ENCODE measurements at places on chromosomes 1 and 21.
A peak's percentile ranks its signal among the peaks of the same experiment; 100 is the strongest.

DNA sequence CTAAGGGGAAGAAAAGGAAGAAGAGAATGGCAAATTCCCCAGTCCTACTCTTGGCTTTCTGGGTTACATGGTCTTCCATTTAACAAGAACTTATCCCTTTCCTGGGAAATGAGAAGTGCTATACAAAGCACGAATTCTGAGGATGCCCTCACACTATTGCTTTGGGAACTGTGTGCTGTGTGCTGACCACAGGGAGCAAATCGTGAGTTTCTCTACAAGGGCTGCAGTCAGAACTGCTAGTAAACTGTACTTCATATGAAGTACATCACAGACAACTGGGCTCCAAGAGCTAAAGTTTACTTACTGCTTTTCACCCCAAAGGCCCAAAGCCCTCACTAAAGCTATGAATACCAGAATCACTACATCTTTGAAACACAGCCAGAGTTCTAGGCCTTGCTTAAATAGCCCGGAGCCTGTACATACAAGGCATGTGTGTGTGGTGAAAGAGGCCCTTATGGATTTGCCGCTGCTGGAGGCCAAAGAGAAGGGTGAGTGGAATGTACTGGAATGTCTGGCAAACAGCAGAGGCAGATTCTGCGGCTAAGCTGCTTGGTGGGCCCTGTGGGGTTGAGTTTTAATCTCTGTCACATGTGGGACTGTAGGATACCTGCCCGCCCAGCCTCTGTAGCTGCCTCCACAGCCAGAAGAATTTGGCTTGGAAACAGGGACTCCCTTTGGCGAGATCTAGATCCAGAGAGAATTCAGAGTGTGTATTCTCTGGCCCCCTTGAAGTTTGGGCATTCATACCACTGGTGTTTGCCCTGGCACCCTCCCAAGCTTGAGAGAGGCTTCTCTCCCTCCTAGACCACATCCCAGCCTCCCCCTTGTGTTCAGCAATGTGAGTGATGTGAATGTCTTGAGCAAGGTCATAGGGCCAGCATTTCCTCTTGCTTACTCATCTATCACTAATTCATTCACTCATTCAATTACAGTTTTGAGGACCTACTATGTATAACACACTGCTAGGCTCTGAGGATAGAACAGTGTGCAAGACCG, 21.9 kb upstream of the TRIM67 start:
- no peak for DNase-seq

DNA sequence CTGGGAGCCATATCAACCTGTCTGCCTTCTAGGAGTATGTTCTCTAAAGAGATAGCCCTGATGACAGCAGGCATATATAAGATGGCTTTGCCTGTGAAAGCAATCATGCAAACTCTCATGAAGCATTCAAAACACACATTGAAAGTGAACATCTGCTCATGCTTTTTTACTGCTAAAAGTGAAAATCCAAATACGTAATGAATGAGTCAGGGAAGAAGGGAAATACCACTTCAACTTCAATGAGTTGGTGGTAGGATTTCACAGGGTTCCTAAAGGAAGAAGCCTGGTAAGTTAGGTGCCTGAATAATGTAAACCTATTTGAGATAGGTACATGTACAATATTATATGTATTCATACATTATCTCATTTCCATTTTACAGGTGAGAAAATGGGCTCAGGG, 50.5 kb upstream of the SLFNL1 start:
- DNase-seq = no peak

DNA sequence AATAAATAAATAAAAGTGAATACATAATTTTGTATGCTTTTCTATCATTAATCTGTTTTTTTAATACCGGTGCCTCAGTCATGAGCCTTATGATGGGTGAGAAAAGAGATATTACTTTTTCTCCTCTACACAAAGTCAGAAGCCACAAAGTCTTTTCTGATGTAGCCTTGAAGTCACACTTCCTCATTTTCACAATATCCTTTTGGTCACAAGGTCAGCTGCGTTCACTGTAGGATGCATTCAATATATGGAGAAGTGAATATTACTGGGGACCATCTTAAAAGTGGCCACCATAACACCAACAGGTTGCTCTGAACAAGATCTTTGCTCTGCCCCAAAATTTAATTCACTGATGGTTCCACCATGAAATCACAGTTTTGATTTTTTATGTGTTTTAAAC, 83.3 kb upstream of the TNR start:
- no peak for DNase-seq

GRCh38 chr21:45073301-45074047, 906 bp upstream of the ADARB1 start:
- DNase-seq = no peak

- DNase-seq = no peak
Observed at GRCh38 chr1:46173361-46173856, 1.5 kb upstream of the TSPAN1 start.

DNA sequence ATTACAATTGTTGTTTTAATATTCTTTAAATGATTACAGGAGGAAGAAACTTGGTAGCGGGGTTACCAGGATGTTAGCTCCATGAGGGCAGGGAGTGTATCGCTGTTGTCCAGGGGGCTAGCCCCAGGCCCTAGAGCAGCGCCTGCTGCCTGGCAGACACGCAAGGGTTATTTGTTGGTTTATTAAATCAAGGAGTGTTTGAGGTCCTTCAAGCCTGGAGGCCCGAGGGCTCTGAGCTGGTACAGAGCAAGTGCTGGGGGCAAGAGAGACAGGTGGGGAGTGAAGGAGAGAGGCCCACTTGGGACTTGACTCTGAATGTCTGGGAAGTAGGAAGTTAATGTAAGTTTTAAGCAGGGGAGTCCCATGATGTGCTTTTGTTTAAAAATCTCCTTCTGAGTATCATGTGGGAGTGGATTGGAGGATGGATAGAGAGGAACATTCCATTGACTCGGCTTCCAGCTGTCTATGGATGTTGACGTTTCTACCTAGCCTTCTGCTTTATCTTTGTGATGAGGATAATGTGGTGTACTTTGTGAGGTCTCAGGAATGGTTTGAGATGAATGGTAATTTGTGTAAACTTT, 8.7 kb downstream of the ITSN1 start:
- no peak for DNase-seq

DNA sequence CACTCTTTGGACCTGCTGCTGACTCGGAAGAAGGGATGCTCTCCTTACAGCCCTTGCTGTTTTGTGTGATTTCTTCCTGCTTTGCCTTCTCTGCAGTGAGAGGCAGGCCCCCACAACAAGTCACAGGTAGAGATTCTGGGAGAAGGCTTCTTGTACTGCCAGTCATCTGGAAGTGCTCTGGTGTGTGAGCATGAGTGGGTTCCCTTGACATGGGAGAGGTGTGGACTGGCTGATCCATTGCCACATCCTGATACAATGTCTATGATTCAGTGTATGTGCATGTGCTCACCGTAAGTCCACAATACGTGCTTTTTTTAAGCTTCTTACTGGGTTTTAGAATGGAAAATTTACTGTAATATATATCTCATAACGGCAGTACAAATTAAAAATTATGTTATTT, 46.0 kb upstream of the PLA2G4A start:
- no peak for DNase-seq

DNA sequence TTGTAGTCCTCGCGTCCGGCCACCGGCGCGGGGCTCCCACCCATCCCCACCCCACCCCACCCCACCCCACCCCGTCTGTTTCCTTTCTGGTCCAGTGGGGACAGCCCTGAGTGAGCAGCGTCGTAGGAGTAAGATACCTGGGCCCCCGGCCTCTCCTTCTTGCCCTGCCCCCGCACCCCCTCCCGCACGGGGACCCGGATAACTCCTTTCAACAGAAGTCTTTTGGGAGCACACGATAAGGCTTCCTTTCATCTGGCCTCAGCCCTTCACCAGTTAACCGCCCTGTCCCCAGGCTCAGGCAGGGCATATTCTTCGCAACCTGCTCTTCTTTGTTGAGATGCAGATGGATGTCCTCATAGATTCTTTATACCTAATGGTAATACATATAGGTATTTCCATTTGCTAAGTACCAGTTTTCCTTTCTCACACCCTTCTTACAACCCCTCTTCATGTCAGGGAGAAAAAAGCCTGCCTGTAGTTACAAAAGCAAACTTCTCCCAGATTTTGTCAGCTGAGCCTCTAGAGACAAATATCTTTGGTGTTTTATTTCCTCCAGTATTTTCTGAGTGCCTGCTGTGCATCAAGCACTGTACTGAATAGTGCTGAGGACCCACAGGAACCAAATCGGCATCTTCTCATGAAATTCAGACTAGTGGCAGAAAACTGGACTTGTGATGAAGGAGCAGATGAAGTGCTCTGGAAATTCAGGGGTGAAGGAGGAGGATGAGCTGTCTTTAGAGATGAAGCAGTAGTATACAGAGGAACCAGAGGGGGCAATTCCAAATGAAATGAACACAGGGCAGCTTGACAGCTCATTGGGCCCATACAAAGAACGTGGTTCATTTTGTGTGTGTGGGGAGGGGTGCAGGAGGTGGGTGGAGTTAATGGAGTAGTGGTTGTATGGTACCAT, 33.6 kb downstream of the SLC2A1 start:
- DNase-seq = no peak

DNA sequence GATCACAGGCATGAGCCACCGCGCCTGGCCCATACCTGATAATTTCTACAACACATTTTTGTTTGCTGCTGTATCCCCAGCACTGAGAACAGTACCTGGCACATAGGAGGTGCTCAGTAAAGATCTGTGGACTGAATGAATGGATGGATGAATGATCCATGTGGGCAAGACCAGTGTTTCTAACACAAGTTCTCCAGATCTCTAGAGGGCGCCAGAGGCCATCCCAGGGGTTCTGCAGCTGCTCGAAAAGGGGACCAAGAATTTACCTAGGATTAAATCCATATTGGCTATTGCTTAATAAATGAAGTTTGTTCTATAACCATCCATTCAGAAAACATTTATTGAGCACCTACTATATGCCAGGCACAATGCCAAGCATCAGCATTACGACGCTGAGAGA, 167.7 kb downstream of the ACTL8 start:
- no peak for DNase-seq

GRCh38 chr1:210437111-210437510, 108.4 kb downstream of the HHAT start:
- no peak for DNase-seq

GRCh38 chr1:155454096-155454495, 108.5 kb downstream of the ASH1L start:
- DNase-seq = no peak

DNA sequence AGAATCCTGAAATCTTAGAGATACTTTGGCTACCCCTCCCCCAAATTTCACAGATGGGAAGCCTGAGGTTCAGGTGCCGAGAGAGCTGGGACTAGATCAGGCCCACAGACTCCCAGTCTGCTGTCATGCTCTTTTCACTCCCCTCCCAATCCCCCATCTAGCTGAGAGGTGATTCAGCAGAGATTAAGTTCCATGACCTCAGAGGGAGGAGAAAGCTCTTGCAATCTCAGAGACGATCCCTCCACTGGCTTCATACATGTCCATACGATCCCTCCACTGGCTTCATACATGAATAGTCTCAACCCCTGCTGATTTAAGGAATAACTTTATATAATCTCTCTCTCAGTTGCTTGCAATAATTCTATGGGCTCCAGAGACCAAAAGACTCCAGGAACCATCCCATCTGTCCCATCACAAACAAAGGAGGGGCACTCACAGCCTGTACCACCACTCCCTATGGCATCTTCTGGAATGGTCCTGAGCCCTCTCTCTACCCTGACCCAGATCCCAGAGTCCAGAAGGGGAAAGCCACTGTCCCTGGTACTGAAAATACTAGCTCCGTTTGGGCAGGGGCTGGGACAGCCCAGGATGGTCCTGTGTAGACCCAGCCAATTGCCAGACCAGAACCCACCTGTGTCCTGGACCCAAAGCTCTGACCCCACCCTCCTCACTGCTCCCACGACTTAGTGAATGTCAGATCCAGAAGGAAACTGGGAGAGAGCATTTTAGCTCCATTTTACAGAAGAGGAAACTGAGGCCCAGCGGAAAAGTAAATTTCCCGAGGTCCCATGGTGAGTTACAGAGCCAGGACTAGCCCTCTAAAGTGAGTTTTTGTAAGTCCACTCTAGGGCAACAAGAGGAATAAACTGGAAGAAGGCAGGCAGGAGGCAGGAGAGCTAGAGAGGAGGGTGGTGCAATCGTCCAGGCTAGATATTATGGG, 27.1 kb downstream of the RIMS3 start:
- no peak for DNase-seq

GRCh38 chr1:223824712-223825111, 21.0 kb downstream of the TP53BP2 start:
- no peak for DNase-seq

- DNase-seq = no peak
Observed at GRCh38 chr1:186093437-186093836, 281.6 kb downstream of the TPR start.

DNA sequence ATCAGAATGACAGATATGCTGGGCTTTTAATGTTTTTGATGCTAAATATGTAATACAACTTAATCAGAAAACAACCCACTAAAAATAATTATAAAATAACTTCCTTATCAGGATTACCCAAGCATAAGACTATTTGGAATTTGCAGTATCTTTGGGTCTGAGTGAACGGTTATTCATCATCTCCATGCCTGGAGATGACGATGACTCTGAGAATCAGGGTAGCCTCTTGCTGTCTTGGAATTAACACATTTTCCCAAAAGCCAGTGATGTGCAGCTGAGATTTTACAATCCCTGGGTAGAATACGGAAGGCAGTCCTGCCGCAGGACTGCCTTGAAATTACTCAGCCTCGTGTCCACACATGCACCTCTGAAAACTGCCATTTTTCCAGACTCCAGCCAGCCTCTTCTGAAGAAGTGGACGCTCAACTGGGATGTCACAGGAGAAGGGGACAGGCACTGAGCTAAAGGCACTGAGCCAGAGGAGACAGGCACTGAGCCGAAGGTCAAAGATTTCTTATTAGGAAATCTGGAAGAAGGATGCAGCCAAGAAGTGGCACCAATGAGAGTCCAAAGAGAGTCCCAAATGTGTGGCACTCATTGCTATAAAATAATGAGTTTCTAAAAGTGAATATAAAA, 85.5 kb downstream of the PGBD5 start:
- DNase-seq = no peak

DNA sequence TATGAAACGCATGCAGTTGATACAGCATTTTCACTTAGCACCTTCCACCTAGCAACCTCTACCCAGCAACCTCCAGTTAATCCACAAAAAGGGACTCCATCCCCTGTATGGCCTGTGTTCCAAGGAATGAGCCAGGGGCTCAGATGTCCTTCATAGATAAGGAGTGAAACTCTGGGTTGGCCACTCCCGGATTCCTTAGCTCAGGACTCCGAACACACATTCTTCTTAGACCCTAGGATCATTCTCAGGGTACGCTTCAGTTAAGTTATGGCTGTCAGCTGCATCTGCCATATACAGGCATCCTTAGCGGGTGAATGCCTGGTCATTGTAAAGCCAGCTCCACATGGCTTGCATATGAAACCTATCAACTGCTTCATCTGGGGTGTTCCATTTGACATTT, 15.9 kb upstream of the IFI6 start:
- no peak for DNase-seq

DNA sequence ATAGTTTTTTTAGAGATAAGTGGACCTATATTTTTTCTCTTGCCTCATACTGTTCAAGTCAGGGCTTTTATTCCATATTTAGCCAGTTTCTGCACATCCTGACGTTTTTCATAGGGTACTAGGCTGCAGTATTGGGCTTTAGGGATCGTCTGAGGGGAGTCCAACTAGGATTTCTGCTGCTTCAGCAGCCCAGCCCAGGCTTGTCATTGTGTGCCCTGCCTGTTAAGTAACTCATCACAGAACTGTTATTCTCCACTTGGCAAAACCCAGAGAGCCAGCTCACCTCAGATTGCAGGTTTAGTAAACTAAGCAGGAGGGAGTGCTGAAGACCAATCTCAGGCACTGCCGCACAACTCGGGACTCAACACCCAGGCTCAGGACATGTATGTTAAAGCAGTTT, 2.8 kb downstream of the GALNT2 start:
- DNase-seq = no peak

- DNase-seq = peak; percentile 86
Observed at GRCh38 chr1:37477198-37477931, 3.0 kb downstream of the ZC3H12A start.
